Inflammatory macrophage treated with lipopolysaccharide for 1 hour (primary cell): ENCODE measurements at places on chromosomes 12 and 14.

DNA sequence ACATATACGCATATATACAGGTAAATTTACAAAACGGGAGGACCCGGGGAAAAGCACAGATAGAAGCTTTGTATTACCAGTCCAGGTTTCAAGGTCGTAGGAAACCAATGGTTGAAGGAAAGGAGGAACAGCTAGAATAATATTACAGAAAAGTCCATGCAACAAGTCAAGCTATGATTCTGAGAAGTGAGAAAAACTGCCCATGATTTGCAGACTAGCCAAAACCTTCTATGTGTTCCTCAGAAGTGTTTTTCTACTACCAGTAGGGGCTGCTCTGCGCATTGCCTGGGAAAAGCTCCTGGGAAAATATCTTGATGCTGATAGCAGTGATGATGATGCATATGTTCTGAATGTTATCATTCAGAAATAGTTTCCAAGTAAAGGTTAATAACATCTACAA is 2.2 kb downstream of the PDZRN4 start:
- DNase-seq: no peak

DNA sequence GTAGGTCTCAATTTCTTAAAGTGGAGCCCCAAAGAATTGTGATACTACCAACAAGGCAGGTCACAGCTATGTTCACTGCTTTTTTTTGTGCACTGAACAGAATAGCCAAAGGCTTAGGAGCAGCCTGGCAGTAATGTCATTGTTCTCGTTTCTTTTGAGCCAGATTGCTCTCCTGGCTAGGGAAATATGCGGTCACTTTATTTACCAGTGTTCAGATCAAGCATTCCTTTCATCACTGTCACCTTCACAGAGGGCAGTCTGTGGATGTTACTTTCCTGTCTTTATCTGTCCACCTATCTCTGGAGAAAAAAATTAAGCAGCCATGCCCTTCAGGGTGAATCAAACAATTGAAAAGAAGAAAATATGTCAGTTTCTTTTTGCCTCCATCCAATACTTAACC is 159.6 kb downstream of the BTG1 start:
- no peak for DNase-seq

DNA sequence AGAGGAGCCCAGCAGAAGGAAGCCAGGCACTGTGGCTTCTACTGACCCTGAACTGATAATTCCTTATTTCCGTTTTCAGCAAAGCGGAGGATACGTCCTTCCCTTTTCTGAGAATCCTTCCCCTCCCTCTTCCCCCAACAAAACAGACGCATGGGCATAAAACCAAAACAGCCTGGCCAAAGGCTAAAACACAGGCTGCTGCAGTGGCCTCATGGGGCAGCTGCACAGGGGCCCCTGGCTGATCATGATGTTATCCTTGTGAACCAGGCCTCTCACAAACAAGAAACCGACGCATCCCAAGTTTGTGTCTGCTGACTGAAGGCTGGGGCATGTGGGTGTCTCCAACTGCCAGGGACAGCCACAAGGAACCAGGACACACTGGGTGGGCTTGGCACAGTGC is 23.4 kb upstream of the STON2 start:
- peak; percentile 69 for DNase-seq

GRCh38 chr12:6552140-6552551 is 3.7 kb downstream of the IFFO1 start:
- DNase-seq: no peak

- no peak for DNase-seq
Observed at GRCh38 chr12:89082370-89082753, 269.9 kb downstream of the DUSP6 start.

GRCh38 chr12:65323070-65323469 is 44.6 kb downstream of the MSRB3 start:
- no peak for DNase-seq

DNA sequence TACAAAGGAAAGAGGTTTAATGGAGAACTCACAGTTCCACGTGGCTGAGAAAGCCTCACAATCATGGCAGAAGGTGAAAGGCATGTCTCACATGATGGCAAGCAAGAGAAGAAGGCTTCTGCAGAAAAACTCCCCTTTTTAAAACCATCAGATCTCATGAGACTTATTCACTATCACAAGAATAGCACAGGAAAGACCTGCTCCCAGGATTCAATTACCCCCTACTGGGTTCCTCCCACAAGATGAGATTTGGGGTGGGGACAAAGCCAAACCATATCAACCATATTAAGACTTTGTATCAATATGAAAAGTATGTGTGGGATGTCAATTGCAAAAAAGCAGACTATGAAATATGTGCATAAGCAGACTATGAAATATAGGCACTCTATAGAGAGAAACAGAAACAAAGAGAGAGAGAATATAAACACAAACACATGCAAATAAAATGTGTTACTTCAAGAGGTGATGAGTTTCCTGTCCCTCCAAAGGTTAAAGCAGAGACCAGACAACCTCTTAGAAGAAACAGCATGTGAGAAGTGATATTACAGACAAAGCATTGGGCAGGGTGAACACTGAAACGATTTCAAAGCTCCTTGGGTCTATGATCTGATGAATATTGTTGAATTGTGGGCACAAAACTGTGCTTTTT is 151.2 kb upstream of the KRR1 start:
- no peak for DNase-seq

DNA sequence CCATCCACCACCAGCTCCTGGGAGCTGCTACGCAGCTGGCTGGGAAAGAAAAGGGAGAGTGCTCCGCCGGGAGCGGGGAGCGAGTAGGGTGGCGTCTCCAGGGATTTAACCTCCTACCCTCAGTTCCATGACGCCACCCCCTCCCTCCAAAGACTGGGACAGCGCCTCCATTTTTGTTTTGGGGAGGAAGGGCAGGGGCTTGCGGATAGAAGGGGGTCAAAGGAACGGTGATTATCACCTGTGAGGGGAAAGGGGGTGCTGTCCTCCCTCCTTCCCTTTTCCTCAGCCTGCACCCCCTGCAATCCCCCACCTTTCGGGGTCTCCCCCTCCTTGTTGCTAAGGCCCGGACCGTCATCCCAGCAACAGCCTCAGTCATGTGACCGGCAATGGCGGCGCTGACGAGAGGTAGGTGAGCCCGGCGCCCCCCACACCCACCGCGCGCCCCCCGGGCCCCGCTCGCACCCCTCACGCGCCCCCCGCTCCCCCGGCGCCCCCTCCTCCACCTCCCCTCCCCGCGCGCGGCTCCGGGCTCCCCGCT is at the start of gene DTX3:
Gene DTX3, plus strand, starts transcription at position 371 of the 538 bp plus-strand sequence. CDS start 1,694 bp downstream, outside the sequence.
- DNase-seq: no peak
